ENCODE measurements at places on chromosomes 6 and 20. TPM values are rescaled to one million over a fixed set of nuclear protein-coding genes. Genes with fewer than 3 reads are reported as not detected.

The C20orf202 gene
- not detected for total RNA-seq

The IRAK1BP1 gene
- total RNA-seq = 1.8 TPM

The LY6G6D gene
- total RNA-seq = not detected

The AHI1 gene
- 4.5 TPM for total RNA-seq

The BTN1A1 gene
- total RNA-seq = not detected

The HSPA1A gene
- 234 TPM for total RNA-seq

The MATN4 gene
- total RNA-seq = 0.09 TPM

The DNMT3B gene
- 0.44 TPM for total RNA-seq

The TMEM217 gene
- 1.4 TPM for total RNA-seq

The FOXP4 gene
- 10.3 TPM for total RNA-seq

The SRSF12 gene
- total RNA-seq = 0.44 TPM

The ADGRG6 gene
- 29.6 TPM for total RNA-seq

All from esophagus squamous epithelium (tissue), 5 donors.